ENCODE measurements at places on chromosomes 2 and 18. TPM values are rescaled to one million over a fixed set of nuclear protein-coding genes. Genes with fewer than 3 reads are reported as not detected.

GRCh38 chr2:194745557-194746146, 911.4 kb upstream of the SLC39A10 start:
- no peak for DNase-seq
- H3K4me1 ChIP-seq, result no peaks in the 10 kb centered on the region
- no peaks in the 10 kb centered on the region for H3K36me3 ChIP-seq
- no peaks in the 10 kb centered on the region for H3K27me3 ChIP-seq
- no peak overlapping the region for H3K27ac ChIP-seq

DNA sequence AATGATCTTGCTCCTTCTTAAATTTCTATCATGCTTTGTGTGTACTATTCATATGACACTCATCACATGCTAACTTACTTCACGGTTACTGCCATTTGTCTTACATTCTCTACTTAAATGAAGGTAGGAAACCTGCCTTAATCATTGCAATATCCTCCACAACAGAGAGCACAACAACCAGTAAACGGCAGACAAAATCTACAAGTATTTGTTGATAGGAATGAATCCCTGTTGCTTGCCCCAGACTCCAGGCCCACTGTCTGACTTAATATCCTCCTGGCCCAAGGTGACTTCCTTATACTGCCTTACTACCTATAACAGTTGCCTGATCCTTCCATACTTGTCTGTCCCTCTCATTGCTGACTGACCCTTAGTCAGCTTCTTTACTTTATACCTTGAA, 3.5 kb downstream of the PPP3R1 start:
- H3K4me3 ChIP-seq, result no peak overlapping the region
- no peak overlapping the region for H3K27ac ChIP-seq
- no peaks in the 10 kb centered on the region for H3K27me3 ChIP-seq
- H3K4me1 ChIP-seq, result peaks cover 33% of the 10 kb centered on the region
- no peaks in the 10 kb centered on the region for H3K36me3 ChIP-seq
- no peak for DNase-seq

PTPRN gene
- total RNA-seq, result not detected

DNA sequence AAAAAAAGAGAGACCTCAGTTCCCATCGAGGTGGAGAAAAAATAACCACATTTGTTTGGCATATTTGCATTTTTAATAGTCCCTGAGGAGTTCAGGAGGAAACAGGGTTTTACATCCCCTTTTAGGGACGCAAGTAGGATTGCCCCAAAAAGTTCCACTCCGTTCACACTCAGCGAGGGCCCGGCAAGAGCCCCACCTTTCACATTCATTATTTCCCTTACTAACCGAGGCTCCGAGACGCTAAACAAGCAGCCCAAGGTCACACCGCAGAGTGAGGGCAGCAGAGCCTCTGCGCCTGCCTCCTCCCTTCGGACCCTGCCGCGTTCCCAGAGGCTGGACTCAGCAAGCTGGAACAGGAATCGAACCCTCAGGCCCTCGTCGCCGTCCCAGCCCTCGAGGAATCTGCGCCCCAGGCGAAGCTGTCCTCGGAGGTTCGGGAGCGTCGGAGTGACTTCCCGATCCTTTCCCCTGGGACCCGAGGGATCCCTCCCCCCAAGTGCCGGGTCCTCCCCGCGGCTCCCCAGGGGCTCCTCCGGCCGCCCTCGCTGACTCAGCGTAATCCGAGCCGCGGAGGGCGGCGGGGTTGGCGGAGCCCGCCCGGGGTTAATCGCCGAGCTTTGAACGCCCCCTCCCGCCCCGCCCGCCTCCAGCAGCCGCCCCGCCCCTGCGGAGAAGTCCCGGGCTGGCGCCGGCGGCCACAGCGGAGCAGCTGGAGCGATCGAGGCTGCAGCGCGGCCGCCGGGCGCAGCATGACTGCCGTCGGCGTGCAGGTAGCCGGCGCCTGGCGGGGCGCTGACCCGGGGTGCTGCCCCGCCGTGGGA, at the start of gene TMEM37:
TMEM37 (plus strand) TSS at position 700 of the 821 bp plus-strand sequence; CDS start at position 750, 50 bp downstream.
- H3K36me3 ChIP-seq, result no peaks in the 10 kb centered on the region
- no peaks in the 10 kb centered on the region for H3K27me3 ChIP-seq
- H3K27ac ChIP-seq, result peak within 1 kb of the TSS; percentile 28
- DNase-seq, result no peak
- H3K4me1 ChIP-seq, result peaks cover 6% of the 10 kb centered on the region

All from ascending aorta (tissue), 2 donors.